ENCODE measurements at places on chromosomes 5 and 9.

DNA sequence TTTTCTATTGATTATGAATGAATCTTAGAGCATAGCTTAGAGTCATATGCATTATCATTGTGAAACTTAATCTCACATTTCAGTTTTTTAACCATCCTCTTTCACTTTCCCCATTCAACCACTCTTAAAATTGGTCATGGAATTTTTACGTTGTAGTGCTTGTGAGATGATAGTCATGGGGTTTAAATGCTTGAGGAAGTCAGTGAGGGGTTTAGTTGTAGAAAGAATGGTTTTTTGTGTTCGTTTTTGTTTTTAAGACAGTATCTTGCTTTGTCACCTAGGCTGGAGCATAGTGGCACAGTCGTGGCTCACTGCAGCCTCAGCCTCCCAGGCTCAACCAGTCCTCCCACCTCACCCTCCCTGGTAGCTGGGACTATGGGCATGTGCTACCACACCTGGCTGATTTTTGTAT is 19.6 kb downstream of the UGCG start:
- no peak for DNase-seq

DNA sequence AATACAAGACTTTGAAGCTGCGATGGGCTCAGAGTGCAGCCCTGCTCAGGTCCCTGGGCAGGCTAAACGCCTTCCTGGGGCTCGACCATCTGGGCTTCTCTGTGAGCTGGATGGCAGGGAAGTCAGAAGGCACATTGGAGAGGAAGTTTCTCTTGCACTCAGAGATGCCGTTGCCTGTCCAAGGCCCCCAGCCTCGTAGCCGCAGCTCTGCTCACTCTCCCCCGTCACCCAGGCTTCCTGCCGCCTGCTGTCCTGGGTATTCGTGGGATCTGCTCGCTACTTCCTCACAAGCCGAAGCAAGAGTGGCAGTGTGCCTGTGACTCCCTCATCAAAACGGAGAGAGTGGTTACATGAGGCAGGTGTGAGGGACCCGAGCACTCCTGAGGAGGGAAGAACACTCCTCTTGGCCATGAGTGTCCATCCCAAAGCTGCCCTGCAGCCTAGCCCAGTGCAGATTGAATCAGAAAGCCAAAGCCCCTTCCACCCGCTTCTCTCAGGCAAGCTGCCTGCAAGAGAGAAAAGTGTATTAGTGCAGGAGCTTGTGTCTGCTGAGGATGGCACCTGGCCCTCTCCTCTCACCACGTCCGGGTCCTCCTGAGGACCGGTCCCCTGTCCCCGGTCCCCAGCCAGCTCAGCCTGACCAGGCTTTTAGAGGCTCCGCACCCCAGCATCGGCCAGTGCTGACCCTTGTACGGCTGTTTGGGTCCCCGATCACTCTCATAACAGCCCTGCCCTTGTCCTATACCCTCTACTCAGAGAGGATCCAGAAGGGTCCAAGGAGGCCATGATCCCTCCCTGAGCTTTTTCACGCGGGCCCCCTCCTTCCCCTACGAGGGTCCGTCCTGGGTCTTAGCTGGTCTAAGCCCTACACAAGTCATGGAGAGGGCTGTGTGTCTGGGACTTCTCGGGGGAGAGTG is 7.3 kb downstream of the FCN2 start:
- no peak for DNase-seq

DNA sequence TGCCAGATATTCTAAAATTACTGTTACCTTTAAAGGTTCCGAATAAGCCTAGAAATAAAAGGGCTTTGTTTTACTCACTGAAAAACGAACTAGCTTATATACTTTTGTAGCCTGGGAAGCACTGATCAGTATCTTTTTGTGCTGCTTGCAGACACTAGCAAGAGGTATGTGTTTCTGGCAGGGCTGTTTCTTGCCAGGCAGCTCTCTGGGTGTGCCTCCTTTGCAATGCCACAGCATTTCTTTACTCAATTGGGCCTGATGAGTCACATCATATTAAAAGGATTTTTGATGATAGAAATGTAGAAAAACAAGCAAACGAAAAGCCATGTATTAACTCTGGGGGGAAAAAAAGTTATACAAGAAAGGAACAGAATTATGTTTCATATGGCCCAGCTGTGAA is 35.6 kb downstream of the CD180 start:
- peak; percentile 22 for DNase-seq

DNA sequence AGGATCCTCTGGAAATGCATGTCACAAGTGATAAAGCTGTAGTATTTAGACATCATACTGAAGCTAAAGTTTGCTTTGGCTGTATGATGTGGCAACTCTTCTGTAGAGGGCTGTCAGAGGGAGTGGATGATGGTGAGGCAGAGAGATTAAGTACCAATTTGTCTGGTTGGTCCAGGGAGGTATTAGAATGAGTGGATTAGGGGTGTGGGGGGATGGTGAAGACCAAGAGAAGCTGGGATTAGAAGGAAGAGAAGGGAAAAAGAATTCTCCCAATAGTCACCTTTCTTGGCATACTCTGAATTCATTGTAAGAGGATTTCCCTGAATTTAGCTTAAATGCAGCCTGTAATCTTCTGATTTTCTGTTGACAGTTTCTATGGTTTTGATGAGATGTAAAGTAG is 3.6 kb downstream of the PCDHAC2 start:
- no peak for DNase-seq

GRCh38 chr5:66742083-66742895 is 146.1 kb downstream of the MAST4 start:
- DNase-seq, result no peak

DNA sequence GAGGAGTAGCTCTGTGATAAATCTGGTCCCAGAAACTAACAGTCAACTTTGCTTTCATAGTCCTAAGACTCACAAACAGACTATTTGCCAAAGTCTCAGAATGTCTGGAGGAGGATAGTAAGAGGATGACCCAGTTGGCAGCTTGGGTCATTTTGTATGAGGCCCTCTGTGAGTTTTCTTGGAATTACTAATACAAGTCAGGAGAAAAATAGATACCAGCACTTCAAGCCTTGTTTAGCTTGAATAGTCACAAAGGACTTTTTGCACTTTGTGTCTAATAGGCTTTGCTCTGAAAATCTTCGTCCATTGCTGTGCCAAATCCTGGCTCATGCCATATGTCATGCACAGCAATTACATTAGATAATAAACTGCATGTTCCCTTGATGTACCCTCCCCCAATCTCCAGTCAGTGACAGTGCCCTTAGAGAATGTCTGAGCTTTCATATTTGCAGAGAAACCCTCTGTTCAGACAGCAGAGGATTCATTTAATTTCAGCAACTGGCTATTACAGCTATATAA is 612.8 kb downstream of the CSNK1G3 start:
- DNase-seq, result no peak

- no peak for DNase-seq
These were observed 28.2 kb downstream of the RGS7BP start for GRCh38 chr5:64534033-64534432.

DNA sequence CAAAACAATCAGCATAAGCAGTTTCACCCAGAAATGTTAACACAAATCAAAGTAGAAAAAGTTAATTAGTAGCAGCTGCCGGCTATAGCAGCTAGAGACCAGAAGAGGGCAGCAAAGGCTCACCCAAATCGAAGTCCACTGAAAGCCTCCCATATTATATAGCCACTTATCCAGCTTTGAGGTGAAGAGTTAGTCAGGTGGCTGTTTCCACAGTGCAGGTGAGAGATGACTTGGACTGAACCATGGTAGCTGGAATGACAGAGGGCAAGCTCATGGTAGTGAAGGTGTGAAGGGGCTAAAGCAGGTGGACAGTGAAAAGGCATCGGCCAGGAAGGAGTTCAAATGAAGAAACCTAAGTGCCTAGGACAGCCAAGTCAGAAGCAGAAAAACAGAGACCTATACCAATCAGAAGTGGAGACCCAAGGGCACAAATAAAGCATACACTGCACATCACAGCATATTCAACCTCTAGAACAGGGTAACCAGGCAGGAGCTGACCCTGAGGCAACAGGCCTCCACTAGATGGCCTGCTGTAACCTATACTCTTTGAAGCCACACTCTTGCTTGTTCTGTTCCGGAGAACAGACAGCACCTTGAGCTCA is 7.2 kb upstream of the RNF38 start:
- peak; percentile 29 for DNase-seq

GRCh38 chr5:40678460-40679147 is 1.1 kb upstream of the PTGER4 start:
- no peak for DNase-seq

GRCh38 chr9:98702340-98702739 is 6.4 kb downstream of the GABBR2 start:
- DNase-seq, result no peak

DNA sequence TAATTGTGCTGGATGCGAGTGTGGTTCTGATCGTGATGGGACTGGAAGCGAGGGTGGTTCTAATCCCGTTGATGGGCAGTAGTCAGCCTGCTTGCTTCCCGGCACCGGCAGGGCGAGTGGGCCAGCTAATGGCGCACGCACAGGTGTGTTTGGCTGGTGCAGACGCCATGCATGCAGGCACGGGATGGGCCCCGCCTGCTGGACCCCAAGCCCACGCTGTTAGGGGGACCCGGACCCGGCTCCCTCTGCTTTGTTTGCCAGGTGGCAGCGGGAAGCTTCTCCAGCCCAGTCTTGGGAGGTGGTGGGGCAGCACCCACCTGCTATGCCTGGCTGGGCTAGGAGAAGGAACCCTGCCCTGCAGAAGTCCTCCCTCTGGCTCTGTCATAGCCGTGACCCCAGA is 70.3 kb downstream of the VAV2 start:
- no peak for DNase-seq

DNA sequence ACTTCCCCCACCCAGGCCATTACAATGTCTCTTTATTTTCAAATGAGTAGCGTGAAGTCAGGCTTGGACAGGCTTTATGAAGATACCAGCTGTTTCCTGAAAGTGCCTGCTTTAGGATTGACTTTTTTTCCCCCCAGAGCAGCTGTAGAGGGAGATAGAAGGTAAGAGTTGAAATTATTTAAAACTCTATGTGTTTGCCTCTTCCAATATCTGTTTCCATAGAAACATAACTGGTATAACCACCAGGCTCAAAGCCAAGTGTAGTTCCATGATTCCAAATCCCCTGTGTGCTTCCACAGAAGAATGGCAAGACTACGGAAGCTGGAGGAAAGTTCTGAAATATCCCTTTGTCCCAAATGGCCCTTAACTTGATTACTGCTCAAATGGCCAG is 87.4 kb upstream of the TBC1D2 start:
- DNase-seq, result no peak

DNA sequence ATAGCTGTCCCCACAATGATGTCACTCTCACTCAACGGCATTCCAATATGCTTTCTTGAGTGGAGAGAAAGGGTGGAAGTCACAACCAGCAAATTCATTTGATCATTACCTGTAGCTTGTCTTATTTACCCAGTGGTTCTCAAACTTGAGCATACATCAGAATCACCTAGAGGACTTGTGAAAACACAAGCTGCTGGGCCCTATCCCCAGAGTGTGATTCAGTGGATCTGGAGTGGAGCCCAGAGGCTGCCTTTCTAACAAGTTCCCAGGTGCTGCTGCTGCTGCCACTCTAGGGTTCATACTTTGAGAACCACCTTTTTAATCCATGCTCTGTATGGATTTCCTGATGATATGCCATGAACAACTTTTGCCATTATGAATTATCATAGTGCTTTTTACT is 94.7 kb downstream of the KLHL3 start:
- no peak for DNase-seq

DNA sequence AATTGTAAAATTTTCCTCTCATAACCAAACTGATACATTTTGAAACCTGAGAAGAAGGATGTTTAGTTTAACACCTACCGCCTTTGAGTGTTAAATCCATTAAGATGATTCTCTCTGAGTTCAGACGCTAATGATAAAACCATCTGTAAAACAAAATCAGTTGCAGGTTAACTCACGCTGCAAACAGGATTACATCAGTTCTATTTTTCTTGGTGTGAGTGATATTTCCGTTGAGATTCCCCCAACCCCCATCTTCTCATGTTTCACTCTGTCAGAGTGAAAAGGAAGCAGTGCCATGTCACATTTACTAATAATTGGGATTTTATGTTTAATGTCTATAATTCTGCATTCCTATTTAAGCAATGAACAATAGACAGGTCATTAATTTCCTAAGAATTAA is 146.5 kb downstream of the FANCC start:
- no peak for DNase-seq

- no peak for DNase-seq
These were observed 18.2 kb upstream of the CEP120 start for GRCh38 chr5:123441408-123441807.

DNA sequence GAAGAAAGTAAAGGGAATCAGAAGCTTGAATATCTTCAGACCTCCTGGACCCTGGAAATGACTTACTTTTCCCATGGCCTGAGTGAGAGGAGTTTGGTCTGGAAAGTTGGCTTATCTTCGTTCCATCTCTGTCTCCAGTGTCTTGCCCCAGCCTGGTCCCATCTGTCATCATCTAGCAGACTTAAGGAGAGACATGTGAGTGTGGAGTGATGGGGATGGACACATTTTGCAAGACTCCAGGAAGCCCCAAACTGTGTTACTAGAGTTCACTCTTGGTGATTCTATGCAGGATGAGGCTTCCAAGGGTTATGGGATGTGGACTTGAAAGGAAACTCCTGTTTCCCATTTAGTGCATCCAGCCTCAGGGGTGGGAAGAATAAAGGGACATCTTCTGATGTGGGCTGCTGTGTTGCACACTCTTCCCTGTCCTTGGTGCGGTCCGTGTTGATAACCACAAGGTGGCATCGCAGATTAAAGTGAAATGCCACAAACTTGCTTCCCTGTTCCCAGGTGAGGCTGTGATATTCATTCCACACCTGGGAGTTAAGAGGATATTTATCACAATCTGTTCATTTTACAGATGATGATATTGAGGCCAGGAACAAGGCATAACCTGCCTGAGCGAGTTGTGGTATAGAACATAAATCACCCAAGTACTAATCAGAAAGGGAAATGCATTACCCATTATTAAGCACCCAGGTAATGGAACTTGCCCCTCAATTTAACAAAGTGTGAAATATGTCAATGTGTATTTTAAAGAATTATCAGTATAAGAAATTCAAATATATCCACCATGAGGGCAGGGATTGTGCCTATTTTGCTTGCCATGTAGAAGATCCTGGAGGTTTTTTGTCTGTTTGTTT is 269.9 kb upstream of the PAPPA start:
- no peak for DNase-seq

GRCh38 chr9:114449236-114449635 is 56.0 kb downstream of the WHRN start:
- DNase-seq, result no peak

GRCh38 chr5:138700581-138701362 is 52.5 kb upstream of the CTNNA1 start:
- no peak for DNase-seq
